ENCODE measurements at places on chromosomes 11 and 22.
A peak's percentile ranks its signal among the peaks of the same experiment; 100 is the strongest.

DNA sequence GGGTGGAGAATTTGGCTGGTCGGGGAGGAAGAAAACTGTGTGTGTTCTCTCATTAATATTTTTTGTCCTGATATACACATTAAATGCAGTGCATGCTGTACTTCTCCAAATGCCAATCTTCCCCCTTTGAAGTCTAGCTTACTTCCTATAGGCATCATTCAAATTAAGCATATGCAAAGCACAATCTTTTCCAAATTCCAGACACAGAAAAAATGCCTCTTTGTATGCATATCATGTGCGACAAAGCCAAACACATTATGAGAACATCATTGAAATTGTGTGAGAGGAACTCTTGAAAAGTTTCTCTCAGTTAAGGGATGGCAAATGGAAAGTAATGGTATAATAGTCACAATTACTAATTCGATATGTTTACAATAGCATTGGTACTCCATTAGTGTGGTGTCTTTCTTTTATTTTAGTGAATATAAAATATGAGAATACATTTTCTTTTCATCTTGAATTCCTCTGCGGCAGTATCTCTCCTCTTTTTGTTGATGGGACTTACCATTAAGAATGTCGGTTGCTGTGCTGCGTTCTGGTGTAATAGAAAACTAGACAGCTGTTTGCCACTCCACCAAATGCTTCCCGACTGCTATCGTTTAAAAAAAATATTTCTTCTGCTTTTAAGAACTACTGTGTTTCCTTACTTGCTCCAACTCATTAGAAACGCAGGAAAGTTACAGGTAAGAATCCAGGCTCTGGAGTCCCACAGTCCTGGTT, 19.3 kb upstream of the NRIP3 start:
- no peak for DNase-seq

GRCh38 chr11:78344094-78344493, 73.5 kb downstream of the GAB2 start:
- DNase-seq = no peak

DNA sequence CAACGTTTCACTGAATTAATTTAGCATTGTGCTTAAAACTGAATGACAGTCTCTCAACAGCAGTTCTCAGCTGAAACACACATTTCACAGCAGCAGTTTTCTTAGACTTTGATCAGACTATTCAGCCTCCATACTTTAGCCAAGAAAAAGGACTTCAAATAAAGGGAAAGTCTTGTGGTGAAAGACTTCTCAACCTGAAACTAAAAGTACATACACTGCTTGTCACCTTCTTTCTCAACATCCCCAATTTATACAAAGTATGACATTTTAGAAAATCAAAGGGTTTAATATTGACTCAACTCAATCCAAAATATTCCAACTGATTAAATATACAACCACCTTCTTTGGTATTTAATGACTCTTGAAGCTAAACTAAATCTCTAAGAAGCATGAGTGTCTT, 419.0 kb downstream of the LRRC4C start:
- DNase-seq = no peak

- no peak for DNase-seq
These were observed 367.3 kb downstream of the OPCML start for GRCh38 chr11:133164986-133165385.

GRCh38 chr11:31442086-31442485, 67.3 kb downstream of the IMMP1L start:
- DNase-seq = no peak

DNA sequence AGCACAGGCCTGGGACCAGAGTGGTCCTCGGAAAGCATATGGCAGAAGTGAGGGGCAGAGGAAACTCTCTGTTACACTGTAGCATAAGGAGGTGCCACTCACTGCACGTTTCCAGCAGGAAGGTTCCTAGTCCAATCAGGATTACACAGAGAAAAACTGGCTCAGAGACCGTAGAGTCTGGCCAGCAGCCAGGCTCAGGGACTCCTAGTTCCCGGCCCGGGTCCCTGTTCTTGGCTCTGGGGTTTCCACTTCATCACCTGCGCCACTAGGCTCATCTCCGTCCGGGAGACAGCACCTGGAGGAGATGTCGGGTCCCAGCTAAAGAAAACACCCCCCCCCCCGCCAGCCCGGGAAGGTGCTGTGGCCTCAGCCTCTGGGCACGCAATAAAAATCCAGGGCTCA, 1.1 kb downstream of the TTLL12 start:
- peak; percentile 22 for DNase-seq

DNA sequence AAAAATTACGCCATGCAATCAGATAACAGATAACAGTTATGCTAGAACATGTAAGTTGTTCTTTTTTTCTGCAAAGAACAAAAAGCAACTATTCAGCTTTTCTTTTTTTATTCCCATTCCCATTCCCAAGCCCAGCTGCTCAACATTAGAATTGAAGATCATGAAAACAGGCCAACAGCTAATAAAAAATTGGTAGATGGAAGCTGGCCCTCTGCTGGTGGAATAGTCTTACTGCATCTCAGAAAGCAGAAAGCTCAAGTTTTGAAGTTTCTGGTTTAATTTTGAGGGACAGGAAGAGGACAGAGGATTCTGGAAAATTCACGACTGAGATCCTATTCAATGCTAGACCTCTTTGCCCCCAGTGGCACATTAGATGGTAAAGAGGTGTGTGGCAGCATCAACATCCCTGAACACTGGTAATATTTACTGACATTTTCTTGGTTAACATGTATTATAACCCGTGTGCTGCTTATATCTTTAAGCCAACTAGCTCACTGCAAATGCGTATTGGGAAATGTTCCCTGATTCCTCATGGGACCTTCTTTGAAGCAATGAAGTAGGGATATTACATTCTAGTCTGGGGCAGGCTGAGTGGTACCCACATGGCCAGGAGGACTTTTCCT, 591.2 kb downstream of the OPCML start:
- DNase-seq = no peak

DNA sequence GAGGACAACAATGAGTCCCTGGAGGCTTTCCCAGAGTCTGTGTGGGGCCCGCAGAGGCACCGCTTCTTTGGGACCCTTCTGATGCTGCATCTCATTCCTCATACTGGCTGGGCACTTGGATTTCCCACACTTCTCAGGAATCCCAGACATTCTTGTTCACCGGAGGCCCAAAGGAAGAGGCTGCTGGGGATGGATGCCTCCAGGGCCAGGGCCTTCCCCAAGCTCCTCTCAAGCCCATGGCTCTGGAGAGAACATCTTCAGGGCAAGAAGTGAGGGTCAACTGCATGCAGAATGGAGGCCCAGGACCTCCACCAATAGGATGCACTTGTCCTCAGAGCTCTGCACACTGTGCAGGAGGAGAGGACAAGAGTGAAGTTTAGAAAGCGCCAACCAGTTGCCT, 34.6 kb downstream of the DKK3 start:
- no peak for DNase-seq

- DNase-seq = no peak
These were observed 29.8 kb downstream of the INCENP start for GRCh38 chr11:62153617-62154016.

GRCh38 chr11:72426103-72426757, 8.1 kb downstream of the CLPB start:
- DNase-seq = no peak

DNA sequence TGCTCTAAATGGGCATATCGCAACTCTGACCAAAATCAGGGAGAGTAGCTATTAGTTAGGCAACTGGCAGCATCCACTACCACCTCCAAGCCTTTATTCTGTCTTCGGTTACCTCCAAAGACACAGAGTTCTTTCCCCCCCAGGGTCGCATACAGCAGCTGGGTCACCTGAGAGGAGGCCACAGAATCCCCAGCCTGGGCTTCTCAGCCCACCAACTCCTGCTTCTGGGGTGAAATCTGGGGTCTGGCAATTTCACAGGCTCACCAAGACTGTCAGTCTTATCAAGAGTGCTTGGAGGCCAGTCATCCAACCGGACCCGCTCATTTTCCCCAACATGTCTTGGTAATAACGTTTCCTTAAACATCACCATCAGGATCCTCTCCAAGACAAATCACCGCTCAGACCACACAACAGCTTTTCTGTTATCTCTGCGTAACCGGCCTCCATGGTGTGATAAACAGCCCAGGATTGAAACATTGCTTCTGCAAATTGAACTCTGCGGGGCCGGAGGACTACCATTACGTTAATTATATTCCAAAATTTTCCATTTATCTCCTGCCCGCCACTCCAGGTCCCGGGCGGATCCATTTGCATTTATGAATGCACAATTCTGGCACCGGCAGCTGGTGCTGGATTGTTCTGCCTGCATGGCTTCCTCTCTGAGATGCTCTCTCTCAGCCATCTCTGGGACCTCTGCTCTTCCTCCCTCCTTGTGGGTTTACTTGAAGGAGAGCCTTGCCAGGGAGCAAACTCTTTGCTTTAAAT, 35.6 kb downstream of the RTL6 start:
- no peak for DNase-seq

DNA sequence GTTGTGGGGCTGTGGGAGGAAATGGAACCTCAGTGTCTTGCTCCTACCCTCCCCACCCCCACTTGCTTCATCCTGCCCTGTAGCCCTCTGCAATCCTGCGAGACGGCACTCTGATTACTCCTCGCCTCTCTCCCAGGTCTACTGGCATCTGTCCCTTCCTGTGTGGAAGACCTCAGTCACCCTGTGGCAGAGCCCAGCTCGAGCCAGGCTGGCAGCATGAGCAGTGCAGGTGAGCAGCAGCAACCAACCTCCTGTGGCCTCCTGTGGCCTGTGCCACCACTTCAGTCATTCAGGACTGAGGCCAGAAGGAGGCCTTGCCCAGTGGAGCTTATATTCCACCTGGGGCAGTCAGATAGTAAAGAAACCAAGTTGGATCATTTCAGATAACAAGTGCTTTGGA, 14.7 kb upstream of the MAPK8IP1 start:
- DNase-seq = no peak

DNA sequence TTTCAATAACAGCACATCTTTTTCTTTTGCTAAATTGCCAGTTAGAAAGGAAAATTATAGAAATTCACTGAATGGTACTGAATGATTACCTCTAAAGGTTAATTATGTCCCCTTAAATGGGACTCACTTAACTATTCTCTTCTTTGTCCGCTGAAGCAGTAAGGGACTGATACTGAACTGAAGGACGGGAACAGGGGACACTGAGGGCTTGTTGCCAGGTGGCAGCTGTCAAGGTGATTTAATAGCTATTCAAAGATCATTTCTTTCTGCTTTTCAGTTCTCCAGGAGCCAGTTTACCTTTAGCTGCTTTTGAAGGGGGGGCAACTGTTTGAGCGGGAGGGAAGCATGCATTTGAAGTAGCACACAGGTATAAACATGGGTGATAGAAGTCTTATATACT, 325.4 kb upstream of the CCDC90B start:
- DNase-seq = no peak

- DNase-seq = no peak
These were observed 174.5 kb downstream of the CEP164 start for GRCh38 chr11:117502015-117502778.

DNA sequence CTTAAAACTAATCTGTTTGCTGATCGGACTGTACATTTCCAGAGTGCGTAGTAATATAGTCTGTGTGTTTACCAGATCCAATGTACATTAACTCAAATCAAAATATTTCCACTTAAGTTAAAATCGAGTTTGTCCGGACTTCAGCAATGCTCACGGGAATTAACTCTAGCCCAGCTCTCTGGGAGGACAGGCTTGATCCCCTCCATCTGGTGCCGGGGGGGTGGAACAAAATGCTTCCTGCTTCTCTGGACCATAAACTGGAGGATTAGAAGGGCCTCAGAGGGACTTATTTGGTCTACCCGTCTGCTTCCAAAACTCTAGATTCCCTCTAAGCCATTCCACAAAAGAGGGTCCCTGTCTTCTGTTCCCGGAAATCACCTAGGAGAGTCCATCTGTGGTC, 511.2 kb downstream of the BUD13 start:
- DNase-seq = no peak

DNA sequence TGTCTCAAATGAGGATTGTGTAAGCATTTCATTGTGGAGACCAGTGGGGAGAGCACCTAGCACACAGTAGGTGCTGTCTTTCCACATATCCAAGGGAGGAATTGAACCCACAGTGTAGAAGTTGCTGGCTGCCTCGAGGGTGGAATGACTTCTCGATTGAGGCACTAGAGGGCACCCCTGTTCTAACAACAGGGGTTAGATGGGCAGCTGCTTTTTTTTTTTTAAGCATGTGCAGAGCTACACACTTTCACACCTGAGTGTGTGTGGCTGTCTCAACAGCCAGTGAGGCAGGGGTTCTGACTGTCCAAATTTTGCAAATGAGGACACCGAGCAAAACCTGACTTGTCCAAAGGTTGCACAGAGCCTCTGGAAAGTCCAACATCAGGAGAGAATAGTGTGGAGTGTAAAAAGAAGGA, 118.2 kb upstream of the CRYBB3 start:
- DNase-seq = peak; percentile 41

GRCh38 chr22:27419473-27419872, 382.1 kb downstream of the MN1 start:
- peak; percentile 54 for DNase-seq

DNA sequence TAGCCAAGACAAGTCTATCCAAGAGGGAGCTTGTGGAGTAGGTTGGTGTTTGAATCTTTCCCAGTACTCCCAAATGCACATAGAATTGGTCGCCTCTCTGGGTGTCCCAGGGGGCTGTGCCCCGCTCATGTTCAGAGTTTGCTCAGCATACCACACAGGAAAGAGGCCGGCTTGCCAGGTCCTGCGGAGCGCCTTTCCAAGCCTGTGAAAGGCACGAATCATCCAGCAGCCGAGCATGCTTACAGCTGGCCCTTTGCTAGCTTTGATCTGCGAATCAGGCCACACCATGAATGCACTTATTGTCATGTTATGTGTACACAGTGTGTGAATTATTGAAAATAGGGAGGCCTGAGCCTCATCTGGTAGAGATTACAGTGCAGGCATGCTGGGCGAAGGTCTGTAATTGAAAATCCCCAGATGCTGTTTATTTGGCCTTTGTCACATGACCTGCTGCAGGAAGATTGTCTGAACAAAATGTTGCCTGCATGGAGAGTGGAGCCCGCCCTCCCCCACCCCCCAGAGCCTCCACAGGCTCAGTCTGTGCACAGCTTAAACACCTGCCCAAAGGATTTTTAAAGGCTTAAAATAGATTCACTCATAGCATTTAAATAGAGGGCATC, 163.3 kb upstream of the RASSF10 start:
- DNase-seq = no peak

GRCh38 chr11:69127081-69127850, 28.5 kb upstream of the SMIM38 start:
- DNase-seq = no peak

DNA sequence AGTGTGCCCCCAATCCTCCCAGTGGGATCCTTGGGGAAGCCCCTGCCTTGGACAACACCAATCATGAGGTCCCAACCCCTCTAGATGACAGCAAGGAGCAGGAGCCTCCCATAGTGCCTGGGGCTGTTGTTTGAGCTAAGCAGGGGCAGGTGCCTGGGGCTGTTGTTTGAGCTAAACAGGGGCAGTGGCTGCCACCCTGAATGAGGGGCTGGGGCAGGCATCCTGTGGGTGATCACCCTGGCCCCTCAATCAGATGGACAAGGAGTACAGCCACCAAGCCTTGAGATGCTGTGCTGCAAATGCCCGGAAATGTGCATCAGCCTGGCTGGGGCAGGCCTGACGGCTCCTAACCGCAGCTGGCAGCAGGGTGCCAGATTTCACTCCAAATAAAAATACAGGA, 66.7 kb downstream of the MYEOV start:
- DNase-seq = no peak
